ENCODE measurements at places on chromosomes 13 and 19.
A peak's percentile ranks its signal among the peaks of the same experiment; 100 is the strongest.

GRCh38 chr13:73059460-73060250 lies 850 bp downstream of the KLF5 start:
- DNase-seq = no peak

- no peak for DNase-seq
Measured at GRCh38 chr13:73419186-73419585, 360.4 kb downstream of the KLF5 start.

- DNase-seq = no peak
Measured at GRCh38 chr19:19546751-19547162, 8.7 kb downstream of the CILP2 start.

GRCh38 chr19:8396563-8397203 lies 6.5 kb downstream of the RAB11B start:
- DNase-seq = no peak

DNA sequence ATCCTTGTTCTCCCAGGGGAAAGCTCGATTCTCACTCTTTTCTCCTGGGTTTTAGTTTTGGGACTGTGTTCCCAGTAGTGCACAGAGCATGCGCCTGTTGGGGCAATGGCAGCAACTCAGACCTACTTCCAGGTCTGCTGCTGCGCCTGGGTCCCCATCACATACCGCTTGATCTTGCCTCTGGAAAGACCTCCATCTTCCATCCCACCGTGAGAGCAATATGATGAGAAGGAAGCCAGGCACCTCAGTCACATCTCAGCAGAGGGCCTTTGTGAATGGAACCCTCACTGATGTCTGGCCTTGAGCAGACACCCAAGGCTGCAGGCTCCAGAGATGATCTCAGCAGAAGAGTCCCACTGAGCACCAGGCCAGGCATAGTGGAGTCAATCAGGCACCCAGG lies 176.8 kb upstream of the ZNF507 start:
- DNase-seq = no peak

DNA sequence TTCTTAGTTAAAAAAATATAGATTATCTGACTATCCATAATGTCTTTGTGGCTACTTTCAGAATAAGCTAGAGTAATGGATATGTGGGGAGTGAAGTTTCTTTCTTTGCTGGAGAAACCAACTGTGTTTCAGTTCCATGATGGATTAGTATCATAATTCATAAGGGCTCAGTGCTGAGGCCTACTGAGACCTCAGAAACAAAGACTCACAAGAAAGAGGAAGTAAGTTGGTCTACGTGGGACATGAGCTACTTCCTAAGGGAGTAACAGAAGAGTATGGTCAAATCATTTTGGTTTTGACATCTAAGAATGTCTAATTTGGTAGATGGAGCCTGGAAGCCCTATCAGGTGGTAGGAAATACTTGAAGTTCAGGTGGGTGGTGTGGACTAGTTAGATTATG lies 99.0 kb upstream of the HTR2A start:
- no peak for DNase-seq

DNA sequence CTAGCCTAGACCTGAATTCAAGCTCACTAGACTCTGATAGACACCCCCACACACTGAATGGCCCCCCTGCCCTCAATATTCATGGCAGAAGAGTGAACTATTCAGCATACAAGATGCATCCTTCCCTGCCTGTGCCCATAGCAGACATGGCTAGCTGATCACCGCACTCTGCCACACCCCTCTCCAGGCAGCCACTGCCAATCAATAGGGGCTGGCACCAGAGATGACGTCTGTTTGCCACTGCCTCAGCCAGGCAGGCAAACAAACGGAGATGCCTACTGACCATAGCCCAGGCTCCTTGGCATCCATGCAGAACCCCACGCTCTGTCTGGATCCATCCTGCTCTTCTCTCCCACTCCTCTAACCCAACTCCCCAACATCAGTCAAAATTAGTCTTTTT lies 13.8 kb upstream of the NPAS1 start:
- DNase-seq = no peak

GRCh38 chr19:41997121-41997850 lies 3.3 kb upstream of the ATP1A3 start:
- peak; percentile 22 for DNase-seq

DNA sequence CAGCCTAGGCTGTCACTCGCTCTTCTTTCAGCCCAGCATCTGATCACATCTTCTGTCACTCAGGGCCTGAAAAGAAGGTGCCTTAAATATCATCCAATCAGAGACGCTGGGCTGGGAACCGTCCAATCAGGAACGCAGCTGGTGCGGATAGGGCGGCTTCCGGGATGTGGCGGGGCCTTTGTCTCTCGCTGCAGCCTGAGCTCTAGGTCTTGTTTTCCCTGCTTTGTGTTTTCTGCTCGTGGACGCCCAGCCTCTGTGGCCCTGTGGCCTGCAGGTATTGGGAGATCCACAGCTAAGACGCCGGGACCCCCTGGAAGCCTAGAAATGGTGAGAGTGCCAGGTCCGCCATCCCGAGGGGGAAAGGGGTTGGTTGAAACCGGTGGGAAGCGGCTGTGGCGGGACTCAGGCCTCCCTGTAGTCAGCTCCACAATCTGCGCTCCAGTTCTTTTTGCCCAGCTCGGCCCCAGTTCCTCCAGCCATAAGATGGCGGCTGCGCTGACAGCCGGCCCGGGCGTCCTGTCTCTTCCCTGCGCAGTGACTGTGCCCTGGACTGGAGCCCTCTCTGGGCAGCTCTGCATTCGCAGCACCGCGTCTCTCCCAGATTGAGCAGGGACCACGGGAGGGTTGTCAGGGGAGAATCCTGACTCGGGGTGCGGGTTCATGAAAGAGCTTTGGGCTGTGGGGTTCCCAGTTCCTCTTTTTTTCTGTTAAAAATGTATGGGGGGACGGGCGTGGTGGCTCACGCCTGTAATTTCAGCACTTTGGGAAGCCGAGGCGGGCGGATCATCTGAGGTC lies at the start of gene ZNF85:
Gene ZNF85, plus strand, starts transcription at position 175 of the 795 bp plus-strand sequence. Its CDS starts 150 bp downstream, at position 325.
- peak; percentile 94 for DNase-seq

DNA sequence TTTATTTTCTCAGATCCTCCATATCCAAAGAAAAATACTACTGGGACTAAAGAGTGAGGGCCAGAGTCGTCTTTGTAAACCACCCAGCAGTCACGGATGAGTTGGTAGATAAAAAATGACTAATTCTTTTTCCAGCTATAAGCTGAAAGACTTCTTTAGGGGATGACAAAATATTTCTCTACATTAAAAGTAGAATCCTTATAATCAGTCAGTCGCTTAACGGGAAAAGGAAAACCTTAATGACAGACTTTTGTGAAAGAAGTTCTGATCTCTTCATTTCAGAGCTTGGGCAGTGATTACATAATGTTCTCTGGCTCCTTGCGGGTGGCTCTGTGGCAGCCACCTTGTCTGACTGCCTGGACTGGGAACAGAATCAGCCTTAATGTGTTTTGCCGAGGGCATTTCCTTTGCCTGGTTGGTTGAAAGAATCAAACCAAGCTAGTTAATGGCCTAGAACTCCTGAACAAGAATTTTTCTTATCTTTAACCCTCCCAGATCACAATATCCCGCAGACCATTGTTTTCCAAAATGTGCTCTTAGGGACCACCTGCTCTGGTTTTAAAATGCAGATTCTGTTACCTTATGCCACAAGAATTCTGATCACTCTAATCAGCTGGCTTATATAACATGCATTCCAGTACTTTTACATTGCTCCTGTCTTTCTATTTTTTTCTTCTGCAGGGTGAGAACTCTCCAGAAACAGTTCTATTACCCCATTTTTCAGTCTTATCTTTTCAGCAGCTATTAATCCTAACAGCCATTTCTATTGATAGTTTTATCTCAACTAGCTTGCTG lies 2.5 kb downstream of the ITM2B start:
- DNase-seq = peak; percentile 48

DNA sequence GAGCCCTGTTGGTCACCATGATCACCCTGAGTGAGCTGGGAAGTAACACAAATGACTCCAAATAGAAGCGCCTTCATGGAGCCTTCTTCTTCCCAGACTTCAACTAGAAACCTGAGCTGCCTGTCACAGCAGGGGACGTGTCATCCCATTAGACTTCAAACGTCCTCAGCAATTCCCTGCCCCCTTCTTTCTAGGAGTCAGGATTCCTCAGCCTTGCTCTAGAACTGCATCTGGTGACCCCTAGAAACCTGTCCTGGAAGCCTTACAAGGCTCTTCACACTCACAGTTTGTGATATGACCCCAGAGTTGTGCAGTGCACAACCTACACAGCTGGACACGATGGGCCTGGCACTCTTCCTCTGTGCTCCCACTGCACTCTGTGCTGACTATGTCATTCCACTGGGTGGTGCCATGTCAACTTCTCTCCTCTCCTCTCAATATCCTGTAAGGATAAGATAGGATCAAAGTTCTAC lies 23.6 kb upstream of the TTYH1 start:
- DNase-seq = no peak

DNA sequence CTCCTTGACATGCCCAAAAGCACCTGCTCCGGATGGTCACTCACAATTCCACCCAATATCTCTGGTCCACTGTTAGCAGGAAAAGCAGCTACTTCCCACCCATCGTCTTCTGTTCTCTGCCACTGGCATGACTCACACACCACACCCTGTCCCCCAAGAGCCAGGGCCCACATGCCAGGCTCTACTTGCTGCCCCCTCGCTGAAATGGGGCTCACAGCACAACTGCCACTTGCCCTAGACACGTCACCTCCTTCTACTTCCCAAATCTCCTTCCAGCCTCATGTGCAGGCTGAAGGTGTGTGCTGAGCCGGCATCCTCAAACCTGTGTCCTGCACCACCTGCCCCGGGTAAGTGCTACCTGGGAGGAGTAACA lies 65.0 kb downstream of the TBC1D4 start:
- DNase-seq = no peak

GRCh38 chr13:45299194-45299593 lies 41.8 kb downstream of the TPT1 start:
- DNase-seq = no peak

DNA sequence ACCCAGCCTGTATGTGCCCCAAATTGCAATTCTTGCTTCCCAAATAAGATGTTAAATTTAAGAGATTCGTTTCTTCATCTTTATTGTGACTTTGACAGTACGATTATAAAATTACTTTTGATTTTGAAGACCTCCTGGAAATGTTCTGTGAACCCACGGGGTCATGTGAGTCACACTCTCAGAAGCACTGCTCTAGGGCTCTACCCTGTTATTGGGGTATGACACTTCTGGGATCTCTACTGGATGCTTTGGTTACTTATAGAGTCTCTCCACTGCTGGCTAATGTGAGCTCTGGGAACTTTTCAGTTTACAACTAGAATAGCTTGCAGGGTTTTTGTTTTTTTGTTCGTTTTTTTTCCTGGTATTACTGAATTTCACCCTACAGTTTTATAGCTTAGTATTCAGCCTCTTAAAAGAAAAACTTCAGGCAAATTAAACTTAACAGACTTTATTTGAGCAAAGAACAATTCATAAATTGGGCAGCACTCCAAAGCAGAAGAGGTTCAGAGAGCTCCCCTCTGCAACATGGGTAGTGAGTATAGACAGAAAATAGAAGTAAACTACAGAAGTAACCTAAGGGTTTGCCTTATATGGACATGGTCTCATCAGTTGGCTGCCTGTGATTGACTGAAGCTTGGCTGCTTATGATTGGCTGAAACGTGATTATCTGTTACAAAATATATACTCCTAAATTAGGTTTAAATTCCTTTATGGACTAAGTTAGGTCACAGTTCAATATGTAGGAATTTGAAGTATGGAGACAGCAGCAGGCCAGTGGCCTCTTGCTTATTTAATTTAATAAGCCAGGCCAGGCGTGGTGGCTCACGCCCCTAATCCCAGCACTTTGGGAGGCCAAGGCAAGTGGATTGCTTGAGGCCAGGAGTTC lies 28.5 kb upstream of the PSPC1 start:
- no peak for DNase-seq

- peak; percentile 48 for DNase-seq
Measured at GRCh38 chr13:44810061-44810840, 179.0 kb downstream of the NUFIP1 start.

GRCh38 chr13:83516781-83517180 lies 365.5 kb downstream of the SLITRK1 start:
- no peak for DNase-seq

GRCh38 chr13:107035778-107036177 lies 467.8 kb upstream of the ARGLU1 start:
- no peak for DNase-seq

DNA sequence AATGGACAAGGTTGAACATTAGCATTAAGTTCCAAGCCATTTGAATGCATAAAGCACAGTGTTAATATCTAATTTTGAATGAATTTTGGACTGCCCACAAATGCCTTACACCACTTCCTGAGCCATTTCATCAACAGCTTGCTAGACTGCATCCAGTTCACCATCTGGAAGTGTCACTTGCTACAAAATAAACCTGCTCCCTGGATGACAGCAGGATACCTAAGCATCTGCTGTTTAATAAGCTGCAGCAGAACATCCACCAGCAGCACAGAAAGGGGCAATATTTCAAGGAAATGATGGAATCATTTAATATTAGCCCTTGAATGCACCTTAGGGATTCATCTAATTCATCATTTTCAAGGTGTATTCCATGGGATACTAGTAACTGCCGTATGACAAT lies 76.6 kb upstream of the PCDH9 start:
- DNase-seq = no peak

DNA sequence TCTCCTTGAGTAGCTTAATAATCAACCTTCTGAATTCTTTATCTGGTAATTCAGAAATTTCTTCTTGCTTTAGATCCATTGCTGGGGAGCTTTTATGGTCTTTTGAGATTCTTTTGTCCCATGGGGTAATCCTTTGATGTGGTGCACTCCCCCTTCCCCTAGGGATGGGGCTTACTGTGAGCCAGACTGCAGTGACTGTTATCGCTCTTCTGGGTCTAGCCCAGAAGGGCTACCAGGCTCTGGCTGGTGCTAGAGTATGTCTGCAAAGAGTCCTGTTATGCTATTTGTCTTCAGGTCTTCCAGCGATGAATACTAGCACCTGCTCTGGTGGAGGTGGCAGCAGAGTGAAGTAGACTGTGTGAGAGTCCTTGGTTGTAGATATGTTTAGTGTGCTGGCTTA lies 41.7 kb downstream of the UFM1 start:
- DNase-seq = no peak

DNA sequence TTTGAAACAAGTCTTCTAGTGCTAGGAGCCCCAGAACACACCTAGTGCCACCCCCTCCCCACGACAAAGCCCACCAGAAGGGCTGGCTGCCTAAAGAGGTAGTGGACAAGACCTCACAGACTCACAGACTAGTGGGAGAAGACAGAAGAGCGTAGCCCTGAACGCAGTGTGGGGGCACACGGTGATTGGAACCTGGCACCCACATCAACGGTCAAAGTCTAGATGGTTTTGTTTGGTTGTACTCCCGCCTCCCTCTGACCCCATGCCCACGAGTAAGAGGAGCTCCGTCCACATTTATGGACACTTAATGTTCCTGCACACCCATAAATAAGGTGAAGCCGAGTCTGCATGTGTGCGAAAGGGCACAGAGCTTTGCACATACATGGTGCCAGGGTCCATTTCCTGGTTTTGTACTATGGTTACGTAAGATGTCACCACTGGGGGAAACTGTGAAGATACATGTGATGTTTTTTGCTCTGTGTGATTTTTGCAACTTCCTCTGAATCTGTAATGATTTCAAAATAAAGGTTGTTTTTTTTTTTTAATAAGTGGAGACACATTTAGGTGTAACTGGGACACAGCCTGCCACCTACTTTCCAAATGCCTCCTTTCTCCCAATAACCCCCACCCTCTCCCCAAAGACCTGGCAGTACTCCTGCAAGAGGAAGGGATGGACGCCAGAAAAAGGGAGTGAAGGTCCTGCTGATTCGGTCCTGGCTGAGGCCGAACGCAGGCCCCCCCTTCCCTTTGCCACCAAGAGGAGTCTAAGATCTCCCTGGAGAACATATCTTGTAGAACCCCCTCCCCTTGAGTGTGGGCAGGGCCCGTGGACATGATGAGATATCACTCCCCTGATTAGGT lies 72.8 kb downstream of the GNG7 start:
- no peak for DNase-seq

All from large intestine (tissue), 12 donors.